ENCODE measurements at places on chromosomes 3 and 15.
A peak's percentile ranks its signal among the peaks of the same experiment; 100 is the strongest.

DNA sequence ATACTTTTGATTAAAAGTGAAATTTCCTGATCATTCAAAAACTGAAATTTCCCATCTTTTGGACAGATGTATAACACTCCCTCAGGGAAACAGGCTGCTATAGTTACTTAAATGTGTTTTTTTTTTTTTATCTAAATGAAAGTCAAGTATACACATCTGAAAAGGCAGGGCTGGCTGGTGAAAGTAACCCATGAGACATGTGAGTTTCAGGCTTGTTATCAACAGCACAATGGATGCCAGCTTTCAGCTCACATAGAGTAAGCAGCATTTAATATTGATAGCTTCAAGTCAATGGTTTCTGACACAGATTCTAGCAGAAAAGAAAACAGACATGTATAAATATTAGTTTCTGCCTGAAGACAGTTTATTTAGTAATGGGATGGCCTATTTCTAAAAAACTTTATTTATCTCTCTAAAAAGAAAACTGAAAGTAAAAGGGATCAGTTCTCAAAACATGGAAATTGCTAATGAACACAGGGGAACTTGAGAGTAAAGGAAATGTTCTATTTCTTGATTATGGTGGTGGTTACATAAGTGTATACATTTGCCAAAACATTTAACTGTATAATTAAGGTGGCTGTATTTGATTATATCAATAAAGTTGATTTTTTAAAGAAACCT lies 89.7 kb upstream of the CMC1 start:
- H3K27ac ChIP-seq: no peak overlapping the region
- no peaks in the 10 kb centered on the region for H3K27me3 ChIP-seq
- DNase-seq: no peak
- H3K4me1 ChIP-seq: no peaks in the 10 kb centered on the region
- no peak overlapping the region for H3K4me3 ChIP-seq

GRCh38 chr3:126908752-126909275 lies 74.1 kb upstream of the PLXNA1 start:
- no peak overlapping the region for H3K4me3 ChIP-seq

- no peak for DNase-seq
- peaks cover 2% of the 10 kb centered on the region for H3K27me3 ChIP-seq
- no peaks in the 10 kb centered on the region for H3K4me1 ChIP-seq
- H3K4me3 ChIP-seq: no peak overlapping the region
- no peak overlapping the region for H3K27ac ChIP-seq
Observed at GRCh38 chr15:65994832-65995231, 125.5 kb downstream of the RAB11A start.

DNA sequence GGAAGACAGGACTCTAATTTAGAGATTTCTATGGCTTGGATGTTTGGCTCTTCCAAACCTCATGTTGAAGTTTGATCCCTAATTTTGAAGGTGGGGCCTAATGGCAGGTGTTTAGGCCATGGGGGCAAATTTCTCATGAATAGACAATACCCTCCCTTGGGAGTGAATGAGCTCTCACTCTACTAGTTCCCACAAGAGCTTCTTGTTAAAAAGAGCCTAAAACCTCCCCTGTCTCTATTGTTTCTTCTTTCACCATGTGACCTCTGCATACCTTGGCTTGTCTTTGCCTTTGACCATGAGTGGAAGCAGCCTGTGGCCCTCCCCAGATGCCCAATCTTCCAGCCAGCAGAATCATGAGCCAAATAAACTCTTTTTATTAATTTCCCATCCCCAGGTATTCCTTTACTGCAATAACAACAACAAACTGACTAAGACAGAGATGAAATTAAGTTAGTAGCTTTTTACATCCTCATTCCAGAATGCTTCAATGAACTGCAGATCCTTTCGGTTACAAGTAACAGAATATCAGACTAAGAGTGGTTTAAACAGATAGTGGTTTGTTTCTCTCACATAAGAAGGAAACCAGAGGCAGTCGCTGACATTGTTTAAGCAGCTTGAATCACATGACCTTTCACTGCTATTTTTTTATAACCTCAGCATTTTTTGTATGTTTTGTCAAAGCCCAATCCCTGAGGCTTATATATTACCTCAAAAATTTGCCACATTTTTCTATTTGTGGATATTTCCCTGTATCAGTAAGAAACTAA lies 1013.3 kb upstream of the SEMA6D start:
- DNase-seq: no peak
- no peaks in the 10 kb centered on the region for H3K36me3 ChIP-seq
- H3K4me3 ChIP-seq: no peak overlapping the region
- H3K4me1 ChIP-seq: no peaks in the 10 kb centered on the region
- H3K27me3 ChIP-seq: no peaks in the 10 kb centered on the region

DNA sequence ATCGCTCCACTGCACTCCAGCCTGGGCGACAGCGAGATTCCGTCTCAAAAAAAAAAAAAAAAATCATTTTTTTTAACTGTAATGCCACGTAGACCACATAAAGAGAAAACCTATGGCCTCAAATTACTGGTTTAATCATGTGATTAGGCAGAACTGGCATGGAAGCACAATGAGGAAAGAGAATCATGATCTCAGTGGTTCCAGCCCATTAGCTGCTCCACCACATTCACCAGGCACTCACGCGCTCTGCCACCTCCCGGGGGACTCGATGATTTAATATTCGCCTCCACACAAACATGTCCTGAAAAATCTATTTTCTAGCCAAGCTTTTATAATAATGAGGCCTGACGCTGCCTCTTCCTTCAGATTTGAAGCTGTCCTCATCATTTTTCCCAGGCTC lies 204.7 kb downstream of the TBL1XR1 start:
- H3K27me3 ChIP-seq: no peaks in the 10 kb centered on the region
- H3K4me3 ChIP-seq: no peak overlapping the region
- no peak for DNase-seq
- H3K4me1 ChIP-seq: no peaks in the 10 kb centered on the region

DNA sequence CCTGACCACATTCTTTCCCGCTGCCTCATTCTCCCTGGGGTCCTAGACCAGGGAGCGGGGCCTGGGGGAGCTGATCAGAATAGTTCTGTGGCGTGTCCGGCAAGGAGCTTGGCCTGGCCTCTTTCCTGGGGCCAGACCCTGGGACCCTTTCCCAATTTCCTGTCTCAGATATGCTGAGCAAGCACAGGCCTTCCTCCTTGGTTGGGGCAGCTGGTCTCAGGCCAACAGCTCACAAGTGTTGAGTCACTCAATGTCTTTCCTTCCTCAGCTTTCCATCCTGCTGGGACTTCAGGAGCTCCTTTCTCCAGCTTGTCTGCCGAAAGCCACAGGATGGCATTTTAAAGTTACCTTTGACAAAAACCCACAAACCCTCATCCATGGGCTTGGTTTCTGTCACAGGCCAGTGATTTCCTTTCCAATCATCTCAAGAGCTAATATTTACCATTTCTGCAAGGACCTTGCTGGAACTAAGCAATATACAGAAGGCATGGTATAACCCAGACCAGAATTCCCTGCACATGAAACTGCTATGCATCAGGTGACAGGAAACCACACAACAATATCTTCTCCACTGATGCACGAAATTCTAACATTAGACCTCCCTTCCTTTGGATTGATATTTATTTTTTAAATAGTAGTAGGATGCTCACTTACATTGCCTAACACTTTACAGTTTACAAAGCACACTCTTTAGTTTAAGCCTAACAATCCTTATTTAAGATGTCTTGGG lies 19.5 kb upstream of the TIMP4 start:
- no peaks in the 10 kb centered on the region for H3K36me3 ChIP-seq
- H3K4me3 ChIP-seq: no peak overlapping the region
- no peak overlapping the region for H3K27ac ChIP-seq
- DNase-seq: no peak

GRCh38 chr3:120824613-120825012 lies 82.1 kb downstream of the GTF2E1 start:
- H3K27ac ChIP-seq: no peak overlapping the region
- H3K4me1 ChIP-seq: no peaks in the 10 kb centered on the region
- H3K36me3 ChIP-seq: no peaks in the 10 kb centered on the region
- no peak overlapping the region for H3K4me3 ChIP-seq
- DNase-seq: no peak

DNA sequence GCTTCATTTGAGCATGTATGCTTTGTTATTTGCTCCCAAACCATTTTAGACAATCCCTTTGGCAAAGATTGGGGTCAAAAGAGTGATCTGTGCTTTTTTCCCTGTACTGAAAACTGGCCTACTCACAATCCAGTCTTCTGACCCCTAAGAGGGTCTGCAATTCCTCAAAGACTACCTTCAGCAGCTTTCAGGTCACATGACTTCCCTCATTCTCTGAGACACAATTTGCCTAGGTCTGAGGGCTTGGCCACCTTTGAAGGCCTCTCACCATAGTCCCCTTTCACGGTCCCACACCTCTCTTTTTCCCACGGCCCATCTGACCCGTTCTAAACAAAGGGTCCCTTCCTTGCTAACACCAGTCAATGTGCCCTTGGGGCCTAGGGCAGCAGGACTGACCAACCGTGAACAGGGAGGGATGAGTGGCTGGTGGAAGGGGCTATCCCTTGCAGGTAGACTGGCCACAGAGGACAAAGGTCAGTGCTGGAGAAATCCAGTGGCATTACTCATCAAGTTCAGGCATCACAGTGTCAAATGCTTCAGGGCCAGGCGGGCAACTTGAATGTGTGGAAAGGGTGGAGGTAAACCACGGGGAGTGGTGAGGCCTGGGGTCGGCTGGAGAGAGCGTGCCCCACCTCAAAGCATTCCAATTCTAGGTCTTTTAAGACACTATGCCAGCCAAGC lies 10.8 kb downstream of the RASL12 start:
- H3K27ac ChIP-seq: no peak overlapping the region
- H3K36me3 ChIP-seq: no peaks in the 10 kb centered on the region
- H3K27me3 ChIP-seq: no peaks in the 10 kb centered on the region
- DNase-seq: no peak
- no peaks in the 10 kb centered on the region for H3K4me1 ChIP-seq
- H3K4me3 ChIP-seq: no peak overlapping the region

- no peak overlapping the region for H3K4me3 ChIP-seq
- no peak overlapping the region for H3K27ac ChIP-seq
- no peak for DNase-seq
- no peaks in the 10 kb centered on the region for H3K4me1 ChIP-seq
- no peaks in the 10 kb centered on the region for H3K36me3 ChIP-seq
Observed at GRCh38 chr15:72092691-72093090, 25.3 kb downstream of the MYO9A start.

DNA sequence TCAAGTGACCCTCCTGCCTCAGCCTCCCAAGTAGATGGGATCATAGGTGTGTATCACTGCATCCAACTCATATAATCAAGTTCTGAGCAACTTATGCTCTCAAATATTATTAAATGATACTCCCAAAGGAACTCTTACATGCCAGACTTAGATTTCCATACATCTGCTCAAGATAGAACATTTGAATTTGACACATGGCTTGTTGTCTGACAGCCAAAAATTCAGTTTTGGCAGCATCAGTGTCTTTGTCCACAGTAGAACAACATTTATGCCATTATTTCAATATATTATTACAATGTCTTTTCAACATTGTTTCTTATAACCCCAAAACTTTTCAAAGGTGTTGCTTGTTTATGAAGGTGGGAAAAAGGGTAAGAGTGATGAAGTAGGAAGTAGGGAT lies 116.2 kb downstream of the SUCNR1 start:
- DNase-seq: no peak
- no peak overlapping the region for H3K4me3 ChIP-seq
- no peaks in the 10 kb centered on the region for H3K27me3 ChIP-seq
- no peak overlapping the region for H3K27ac ChIP-seq
- no peaks in the 10 kb centered on the region for H3K36me3 ChIP-seq
- no peaks in the 10 kb centered on the region for H3K4me1 ChIP-seq

- H3K36me3 ChIP-seq: no peaks in the 10 kb centered on the region
- no peaks in the 10 kb centered on the region for H3K27me3 ChIP-seq
- no peak for DNase-seq
- no peaks in the 10 kb centered on the region for H3K4me1 ChIP-seq
Observed at GRCh38 chr15:57903626-57904025, 161.9 kb downstream of the ALDH1A2 start.

- H3K4me1 ChIP-seq: peaks cover 40% of the 10 kb centered on the region
- DNase-seq: peak; percentile 10
- no peak overlapping the region for H3K4me3 ChIP-seq
- no peaks in the 10 kb centered on the region for H3K36me3 ChIP-seq
- no peaks in the 10 kb centered on the region for H3K27me3 ChIP-seq
Observed at GRCh38 chr3:42743204-42743995, 29.7 kb downstream of the CCDC13 start.

- no peaks in the 10 kb centered on the region for H3K27me3 ChIP-seq
- peaks cover 4% of the 10 kb centered on the region for H3K4me1 ChIP-seq
- H3K36me3 ChIP-seq: no peaks in the 10 kb centered on the region
- DNase-seq: no peak
Observed at GRCh38 chr3:100591411-100591810, 18.0 kb upstream of the ADGRG7 start.

GRCh38 chr3:120604382-120604781 lies 8.2 kb downstream of the NDUFB4 start:
- H3K36me3 ChIP-seq: peaks cover 25% of the 10 kb centered on the region
- DNase-seq: no peak
- H3K27me3 ChIP-seq: no peaks in the 10 kb centered on the region
- no peak overlapping the region for H3K4me3 ChIP-seq

DNA sequence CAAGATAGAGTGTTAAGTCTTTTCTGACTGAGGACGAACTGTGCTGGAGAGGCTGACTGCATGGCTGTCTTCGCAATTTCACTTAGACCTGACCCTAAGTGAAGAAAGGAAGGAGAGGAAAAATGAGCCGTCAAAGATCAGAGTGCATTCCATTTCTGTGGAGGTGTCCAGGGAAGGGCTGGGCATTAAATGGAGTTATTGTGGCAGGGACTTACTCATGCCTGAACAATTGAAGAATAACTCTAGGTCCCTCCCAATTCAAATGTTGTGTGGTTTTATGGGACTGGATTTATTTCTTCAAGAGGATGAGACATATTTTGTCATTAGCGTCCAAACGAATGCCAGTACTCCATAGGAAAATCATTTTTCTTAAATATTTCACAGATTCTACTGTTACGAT lies 187.3 kb upstream of the CFAP20DC start:
- DNase-seq: no peak
- peaks cover 9% of the 10 kb centered on the region for H3K4me1 ChIP-seq
- H3K36me3 ChIP-seq: no peaks in the 10 kb centered on the region
- no peak overlapping the region for H3K4me3 ChIP-seq
- no peaks in the 10 kb centered on the region for H3K27me3 ChIP-seq
- no peak overlapping the region for H3K27ac ChIP-seq

DNA sequence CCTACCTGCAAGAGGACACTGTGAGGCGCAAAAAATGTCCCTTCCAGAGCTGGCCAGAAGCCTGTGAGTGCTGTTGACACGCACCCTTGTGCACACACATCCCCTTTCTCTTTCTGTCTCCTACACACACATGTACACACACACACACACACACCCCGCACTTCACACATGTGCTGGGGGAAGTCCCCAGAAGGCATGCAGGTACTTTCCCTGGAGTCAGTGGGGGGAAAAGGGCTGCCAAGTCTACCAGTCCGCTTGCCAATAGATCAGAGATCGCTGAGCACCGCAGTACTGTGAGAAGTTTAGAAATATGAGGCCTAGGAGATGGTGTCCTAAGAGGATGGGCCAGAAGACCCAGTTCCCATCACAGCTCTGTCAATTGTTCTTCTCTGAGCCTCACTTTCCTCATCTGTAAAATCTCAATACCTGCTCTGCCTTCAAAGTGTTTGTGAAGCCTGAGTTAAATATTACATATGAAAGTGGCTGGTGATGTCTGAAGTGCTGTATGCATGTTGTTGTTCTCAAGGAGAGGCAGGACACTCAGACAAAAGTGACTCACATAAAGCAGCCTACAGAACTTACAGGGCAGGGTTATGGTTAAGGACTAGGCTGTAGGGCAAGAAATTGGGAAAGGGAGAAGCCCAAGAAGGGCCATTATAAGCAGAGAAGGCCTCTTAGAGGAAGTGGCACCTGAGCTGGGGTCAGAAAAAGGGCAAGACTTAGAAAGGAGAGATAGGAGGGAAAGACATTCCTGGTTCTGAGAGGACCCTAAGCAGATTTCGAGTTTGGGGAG lies 6.8 kb downstream of the IL17RE start:
- H3K36me3 ChIP-seq: no peaks in the 10 kb centered on the region
- H3K27me3 ChIP-seq: no peaks in the 10 kb centered on the region
- no peak overlapping the region for H3K4me3 ChIP-seq
- peak; percentile 17 for DNase-seq

Measured in CD4-positive, alpha-beta T cell (primary cell).